ENCODE measurements at places on chromosomes 12 and 14.

GRCh38 chr14:89292579-89293313 lies 124.3 kb downstream of the FOXN3 start:
- DNase-seq, result no peak

- no peak for DNase-seq
Measured at GRCh38 chr14:51289169-51289568, 49.1 kb downstream of the TMX1 start.

DNA sequence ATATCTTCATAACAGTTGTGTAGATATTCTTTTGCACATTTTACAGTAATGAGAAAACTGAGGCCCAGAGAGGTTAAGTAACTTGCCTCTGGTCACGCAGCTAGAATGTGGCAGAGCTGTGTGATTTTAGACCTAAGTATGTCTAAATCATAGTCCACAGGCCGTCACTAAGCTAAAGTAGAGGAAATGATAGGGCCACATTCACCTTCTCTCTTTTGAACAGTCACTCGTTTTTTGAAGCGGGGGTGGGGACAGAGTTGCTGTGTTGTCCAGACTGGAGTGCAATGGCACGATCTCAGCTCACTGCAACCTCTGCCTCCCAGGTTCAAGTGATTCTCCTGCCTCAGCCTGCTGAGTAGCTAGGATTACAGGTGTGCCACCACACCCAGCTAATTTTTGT lies 68.5 kb downstream of the RASSF3 start:
- no peak for DNase-seq

DNA sequence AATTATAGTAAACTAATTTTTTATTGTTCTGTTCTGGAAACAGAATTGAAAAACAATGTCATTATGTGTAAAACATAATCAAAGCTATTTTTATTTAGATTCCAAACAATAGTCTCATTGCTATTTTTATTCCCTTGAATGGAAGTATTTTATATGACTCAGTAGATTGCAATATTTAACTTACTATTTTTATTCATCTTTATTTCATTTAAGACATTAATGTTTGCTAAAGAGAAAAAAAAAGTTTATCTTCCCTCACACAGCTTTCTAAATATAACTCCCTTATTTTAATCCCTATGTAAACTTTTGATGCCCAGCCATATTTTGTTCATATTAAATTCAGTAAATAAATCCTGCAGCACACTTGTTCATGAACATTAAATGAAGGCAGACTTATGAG lies 622.4 kb downstream of the SLC6A15 start:
- no peak for DNase-seq

GRCh38 chr12:30805959-30806358 lies 51.2 kb upstream of the CAPRIN2 start:
- no peak for DNase-seq

- DNase-seq, result no peak
Measured at GRCh38 chr12:3261782-3262359, 184.7 kb downstream of the TSPAN9 start.
